NCI-H146 (cell line): ENCODE measurements at places on chromosomes 5 and 9.

- DNase-seq: no peak
Observed at GRCh38 chr5:168935183-168935582, 356.0 kb upstream of the PANK3 start.

GRCh38 chr5:15966066-15966640 is 213.4 kb downstream of the MARCHF11 start:
- no peak for DNase-seq

DNA sequence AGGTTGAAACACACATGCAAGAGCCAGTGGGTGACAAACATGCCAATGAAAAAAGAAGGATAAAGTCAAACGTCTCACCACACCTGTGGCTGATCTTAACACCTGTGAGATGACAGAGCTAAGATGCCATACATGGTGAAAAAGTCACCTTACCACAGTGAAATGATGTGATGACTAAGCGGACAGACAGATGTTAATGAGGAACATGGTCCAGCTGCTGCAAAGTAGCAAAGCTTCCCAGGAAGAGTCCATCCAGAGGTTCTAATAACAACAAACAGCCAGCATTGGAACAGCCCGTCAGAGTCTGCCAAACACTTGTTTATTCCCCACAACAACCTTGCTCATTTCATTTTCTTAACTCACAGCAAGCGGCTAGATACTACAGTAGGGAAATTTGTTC is 1.9 kb downstream of the KIAA1191 start:
- no peak for DNase-seq

GRCh38 chr9:25658571-25658970 is 19.7 kb downstream of the TUSC1 start:
- no peak for DNase-seq

- no peak for DNase-seq
Observed at GRCh38 chr5:146103594-146103993, 1.8 kb downstream of the PLAC8L1 start.

DNA sequence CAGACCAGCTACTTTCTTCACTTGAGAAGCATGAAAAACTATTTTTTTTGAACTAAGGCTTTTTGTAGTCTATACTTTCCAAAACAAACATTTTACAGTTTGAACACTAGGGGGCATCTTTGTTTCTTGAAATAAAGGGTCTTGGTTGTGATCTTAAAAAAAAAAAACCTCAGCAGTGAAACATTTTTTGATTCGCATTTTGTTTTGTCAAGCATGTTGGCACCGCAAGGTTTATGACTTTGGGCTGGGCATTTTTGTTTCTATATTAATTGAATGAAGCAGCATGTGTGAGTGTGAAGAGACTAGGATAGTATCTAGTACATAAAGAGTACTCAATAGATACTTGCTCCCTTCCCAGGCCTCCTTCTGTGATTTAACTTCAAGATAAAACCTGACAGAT is 31.6 kb upstream of the ACOT12 start:
- DNase-seq: no peak

- DNase-seq: no peak
Observed at GRCh38 chr5:167804512-167805220, 486.8 kb upstream of the WWC1 start.

DNA sequence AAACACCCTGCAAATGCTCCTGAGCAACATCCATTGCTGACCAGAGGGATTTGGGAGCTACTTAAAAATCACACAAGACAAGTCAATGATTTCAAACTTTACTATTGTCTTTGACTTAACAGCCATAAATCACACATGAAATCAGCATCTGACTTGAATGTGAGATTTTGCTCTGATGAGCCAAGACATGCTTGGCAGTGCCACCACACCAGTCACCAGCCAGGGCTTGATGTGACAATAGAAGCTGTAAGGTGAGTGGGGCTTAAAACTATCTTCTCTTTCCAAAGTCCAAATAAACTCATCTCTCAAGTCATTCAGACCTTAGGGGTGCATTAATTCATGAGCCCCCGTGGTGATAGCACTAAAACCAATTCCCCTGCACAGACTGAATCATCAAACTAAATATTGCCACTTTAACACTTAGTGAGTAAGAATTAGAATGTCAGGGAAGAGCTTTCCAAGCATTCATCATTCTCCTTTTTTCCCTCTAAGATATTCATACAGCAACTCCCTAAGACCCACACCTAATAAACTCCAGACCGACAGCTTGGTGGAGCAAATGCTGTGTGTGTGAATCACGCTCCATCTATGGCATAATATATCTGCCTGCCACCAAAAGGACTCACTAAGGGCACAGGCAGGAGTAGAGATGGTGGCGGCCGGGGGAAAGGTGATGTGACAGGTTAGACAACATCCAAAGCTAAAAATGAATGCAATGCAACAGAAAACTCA is 119.4 kb downstream of the SPOCK1 start:
- DNase-seq: no peak

- no peak for DNase-seq
Observed at GRCh38 chr5:40556811-40557210, 122.9 kb upstream of the PTGER4 start.

DNA sequence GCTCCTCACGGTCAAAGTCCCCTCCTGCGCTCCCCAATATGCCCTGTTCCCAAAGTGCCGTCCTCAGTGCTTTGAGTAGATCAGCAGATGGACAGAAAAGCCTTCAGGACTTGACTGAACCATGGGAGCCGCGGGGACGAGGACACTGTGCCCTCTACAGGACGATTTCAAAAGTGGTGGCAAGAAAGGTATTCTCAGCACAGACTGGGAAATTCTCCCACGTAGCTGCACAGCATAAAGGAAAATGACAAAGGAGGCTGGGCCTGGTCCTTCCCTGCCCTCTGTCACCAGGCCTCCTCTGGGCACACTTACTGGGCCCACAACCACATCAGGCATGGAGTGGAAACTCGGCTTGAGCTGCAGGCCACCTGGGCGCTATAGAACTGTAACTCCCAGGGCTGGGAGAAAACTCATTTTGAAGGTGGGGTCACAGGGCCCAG is 16.7 kb upstream of the MTMR12 start:
- DNase-seq: peak; percentile 52

- no peak for DNase-seq
Observed at GRCh38 chr9:87701931-87702421, 23.9 kb upstream of the CTSL start.

DNA sequence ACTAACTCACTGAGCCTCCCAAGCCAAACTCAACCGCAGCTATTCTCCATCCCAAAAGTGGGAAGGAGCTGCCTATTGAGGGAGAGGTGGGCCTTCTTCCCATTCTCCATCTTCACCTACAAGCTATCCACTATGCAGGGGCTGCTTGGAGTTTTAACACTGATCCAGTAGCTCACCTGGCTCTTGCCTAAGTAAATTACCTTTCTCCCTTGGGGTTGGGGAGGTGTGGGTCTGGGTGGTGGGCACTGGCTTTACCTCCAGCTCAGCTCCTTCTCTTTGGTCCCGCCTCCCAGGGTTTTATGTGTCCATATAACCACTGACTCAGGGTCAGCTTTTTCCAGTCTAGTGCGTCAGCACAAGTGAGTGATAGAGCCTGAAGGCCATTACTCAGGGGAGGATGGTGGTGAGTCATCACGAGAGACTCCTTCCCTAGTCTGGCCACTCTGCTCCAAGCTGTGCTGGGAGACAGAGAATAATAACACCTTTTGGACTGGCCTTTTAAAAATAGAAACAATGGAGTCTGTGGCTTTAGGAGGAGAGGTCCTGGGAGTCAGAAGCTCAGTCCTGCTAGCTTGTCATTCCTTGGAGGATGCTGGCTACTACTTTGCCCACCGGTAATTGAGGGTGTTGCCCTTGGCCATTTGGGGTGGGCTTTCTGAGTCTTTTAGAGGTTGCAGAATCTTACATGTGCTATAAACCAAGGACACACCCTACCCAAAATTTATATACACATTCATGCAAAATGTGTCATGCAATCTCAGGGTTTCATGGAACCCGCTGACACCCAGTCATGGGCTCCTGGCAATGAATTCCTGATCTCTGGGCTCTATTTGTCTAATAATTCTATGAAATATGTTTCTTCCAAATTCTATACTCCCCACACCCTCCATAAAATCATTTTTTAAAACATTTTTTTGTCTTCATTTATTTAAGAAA is 35.6 kb upstream of the ATP6V1G1 start:
- DNase-seq: no peak

DNA sequence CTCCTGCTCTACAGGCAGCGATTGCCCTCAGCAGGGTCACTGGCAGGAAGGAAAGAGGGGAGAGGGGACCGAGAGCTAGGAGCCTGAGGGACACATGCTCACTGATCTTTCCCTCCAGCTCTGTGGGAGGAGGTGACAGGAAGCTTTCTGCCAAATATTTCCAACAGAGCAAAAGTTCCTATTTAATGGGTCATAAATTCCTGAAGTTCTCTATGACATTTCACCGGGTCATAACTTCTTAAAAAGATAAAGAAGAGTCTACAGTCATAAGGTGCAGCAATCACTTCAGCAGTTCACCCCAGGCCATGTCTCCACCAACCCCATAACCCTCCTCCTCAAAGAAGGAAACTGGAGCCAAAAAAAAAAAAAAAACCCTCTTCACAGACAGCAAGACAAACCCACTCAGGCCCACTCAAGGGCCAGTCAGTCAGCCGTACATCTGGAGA is 481.1 kb downstream of the NR2F1-AS1 start:
- no peak for DNase-seq

DNA sequence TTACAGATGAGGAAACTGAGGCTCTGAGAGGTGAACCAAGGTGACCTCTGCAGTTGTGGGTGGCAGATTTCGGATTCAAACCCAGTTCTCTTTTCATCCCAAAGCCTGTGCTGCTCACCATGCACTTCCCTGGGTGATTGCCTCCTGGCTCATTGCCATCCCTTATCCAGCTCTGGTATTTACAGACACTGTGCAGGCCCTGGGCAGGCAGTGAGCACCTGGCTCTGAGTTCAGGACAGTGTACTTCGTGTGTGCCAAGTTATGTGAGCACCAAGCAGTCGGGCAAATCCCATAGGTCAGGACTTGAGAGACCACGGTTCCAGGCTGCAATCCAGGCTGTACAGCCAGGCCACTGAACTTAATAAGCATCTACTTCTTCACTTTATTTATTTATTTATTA is 1.4 kb downstream of the LRSAM1 start:
- peak; percentile 8 for DNase-seq

DNA sequence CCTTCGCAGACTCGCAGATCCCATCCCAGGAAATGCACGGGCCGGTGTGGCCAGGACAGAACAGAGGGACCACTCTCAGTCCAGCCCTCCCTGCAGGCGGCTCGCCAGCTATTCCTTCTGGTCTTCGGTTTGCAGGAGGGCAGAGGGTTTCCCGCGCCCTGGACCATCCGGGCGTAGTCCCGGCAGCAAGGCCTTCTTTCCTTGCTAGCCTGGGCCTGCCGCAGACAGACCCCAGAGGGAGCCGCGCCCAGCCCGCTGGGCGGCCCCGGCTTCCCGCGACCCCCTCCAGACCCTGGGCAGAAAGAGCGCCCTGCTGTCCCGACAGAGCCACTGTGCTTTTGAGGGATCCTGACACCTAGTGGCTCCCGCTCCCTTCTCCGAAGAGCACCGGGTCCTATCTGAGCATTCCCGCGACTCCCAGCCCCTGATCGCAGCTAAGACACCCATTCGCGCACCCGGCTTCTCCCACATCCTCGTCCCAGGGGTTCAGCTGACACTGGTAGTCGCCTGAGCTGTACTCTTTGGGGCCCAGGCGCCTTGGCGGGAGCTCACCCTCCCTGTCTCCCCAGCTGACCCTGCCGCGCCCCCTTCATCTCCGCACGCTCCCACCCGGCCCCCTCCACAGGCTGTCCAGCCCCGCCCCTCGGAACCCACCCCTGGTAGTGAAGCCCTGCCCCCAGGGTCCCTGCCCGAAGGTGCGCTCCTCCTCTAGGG is 1.1 kb downstream of the CFAP90 start:
- peak; percentile 9 for DNase-seq
